ENCODE measurements at places on chromosomes 11 and 22.

- DNase-seq = peak; percentile 34
Observed at GRCh38 chr11:33847251-33847650, 44.6 kb downstream of the LMO2 start.

DNA sequence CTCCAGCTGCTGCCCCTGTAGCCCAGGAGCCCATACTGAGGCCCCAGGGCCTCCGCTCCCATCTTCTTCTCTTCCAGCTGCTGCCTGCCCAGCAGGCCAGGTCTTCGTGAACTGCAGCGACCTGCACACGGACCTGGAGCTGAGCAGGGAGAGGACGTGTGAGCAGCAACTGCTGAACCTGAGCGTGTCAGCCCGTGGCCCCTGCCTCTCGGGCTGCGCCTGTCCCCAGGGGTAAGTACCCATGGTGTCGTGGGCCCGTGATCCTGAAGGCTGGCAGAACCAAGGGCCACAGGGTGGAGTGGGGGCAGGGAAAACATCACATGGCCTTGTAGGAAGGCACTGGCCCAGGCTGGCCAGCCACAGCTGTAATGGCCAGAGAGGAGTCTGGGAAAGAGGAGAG is 31.2 kb downstream of the OTOG start:
- DNase-seq = no peak

DNA sequence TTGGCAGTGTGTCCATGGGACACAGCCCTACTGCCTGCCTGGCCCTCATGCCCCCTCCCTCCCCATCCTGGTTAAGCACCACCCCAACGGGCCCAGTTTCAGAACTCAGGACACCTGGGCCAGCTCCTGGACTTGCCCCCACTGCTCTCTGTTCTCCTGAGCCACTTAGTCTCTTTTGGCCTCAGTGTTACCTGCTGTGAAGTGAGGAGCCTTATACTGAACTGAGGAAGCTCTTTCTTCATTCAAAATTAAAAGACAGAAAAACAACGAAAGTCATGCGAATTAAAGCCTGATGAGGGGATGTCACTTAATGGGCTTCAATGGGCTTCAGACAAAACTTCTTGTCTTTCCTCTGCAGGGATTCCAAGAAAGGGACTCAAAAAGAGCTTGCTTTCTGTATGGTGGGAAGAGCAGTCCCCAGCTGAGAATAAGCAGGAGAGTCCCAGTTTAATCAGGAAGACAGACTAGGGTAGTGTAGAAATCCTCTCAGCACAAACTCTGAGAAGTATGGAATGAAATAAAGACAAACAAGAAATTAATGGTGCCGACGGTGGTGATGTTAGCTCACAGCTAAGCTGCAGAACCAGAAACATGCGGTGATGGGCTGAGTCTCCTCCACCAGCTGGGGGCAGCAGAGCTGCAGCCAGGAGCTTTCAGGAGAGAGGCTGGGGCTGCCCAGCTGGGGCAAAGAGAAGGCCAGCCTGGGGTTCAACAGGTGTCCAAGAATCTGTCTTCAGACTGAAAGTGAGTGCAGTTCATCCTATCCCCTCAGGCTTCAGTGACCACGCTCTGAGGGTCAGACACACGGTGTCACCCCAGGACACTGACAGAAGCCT is 101.0 kb downstream of the GGTLC2 start:
- DNase-seq = peak; percentile 16

DNA sequence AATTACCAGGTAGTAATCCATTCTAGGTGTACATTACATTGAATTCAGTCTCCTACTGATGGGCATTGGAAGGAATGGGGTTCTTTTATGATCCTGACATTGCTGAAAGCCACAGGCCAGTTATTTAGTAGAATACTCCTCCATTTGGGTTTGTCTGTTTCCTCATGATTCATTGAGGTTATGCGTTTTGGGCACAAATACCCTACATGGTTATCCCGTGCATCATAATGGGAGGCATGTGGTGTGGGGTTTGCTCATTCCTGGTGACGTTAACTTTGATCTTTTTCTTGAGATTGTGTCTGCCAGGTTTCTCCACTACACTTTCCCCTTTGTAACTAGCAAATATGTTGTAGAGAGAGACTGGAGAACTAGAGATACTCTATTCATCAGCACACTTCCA is 5.5 kb downstream of the FOLR3 start:
- DNase-seq = peak; percentile 94

DNA sequence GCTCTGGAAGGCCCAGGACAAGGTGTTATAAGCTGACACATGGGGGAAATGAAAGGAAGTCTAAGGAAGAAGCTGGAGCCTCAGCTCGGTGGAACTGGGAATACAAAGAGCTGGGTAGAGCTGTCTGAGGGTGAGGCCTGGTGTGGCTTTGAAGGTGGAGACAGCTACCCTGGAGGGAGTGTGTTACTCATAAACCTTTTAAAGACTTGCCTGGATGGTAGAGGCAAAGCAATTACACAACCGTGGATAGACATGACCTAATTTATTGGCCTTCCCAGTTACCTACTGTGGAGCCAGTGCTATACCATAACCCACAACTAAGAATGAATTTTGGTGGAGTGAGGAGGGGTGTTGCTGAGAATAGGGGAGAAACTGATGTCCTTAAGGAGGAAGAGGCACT is 22.6 kb downstream of the EXPH5 start:
- DNase-seq = no peak

All from AG10803 (cell line).